ENCODE measurements at places on chromosomes 5 and 9.

- no peak for DNase-seq
Observed at GRCh38 chr5:93226202-93226735, 354.8 kb downstream of the NR2F1-AS1 start.

GRCh38 chr5:136529081-136529480 lies 163.7 kb upstream of the TRPC7 start:
- no peak for DNase-seq

DNA sequence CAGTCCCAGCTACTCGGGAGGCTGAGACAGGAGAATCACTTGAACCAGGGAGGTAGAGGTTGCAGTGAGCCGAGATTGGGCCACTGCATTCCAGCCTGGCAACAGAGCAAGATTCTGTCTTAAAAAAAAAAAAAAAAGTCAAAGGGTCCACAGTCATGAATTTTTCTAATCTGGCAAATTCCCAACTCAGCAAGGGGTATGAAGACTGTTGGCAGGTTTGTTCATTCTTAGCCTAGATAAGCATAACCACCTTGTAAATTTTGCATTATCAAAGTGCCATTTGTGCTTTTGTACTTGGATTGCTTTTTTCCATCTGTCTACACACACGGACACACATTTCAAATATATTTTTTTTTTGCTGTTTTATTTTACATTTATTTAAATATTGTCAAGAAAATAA lies 299.8 kb upstream of the NUDT12 start:
- no peak for DNase-seq

DNA sequence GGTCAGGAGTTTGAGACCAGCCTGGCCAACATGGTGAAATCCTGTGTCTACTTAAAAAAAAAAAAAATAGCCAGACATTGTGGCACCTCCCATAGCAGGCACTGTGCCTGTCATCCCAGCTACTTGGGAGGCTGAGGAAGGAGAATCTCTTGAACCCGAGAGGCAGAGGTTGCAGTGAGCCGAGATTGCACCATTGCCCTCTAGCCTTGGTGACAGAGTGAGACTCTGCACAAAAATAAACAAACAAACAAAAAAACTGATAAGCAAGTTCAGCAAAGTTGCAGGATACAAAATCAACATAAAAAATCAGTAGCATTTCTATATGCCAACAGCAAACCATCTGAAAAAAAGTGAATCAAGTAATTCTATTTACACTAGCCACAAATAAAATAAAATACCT lies 64.8 kb upstream of the TTC23L start:
- DNase-seq, result no peak

DNA sequence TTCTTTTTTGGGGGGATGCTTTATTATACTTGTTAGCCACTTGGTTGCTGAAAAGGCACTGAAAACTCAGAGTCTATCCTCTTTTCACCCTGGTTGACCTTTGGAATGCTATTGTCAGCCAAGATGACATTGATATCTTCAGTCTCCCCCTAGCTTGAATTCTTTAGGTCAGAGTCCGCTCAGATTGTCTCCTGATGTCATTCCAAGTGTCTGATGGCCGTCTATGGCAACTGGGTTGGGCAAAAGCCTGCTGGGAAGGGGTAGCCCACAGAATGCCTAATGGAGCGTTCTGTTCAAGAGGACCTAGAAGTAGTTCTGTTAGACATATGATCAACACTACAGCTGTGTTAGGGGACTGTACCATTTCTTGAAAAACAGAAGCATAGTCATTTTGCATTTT lies 9.7 kb upstream of the MEF2C start:
- DNase-seq, result no peak

DNA sequence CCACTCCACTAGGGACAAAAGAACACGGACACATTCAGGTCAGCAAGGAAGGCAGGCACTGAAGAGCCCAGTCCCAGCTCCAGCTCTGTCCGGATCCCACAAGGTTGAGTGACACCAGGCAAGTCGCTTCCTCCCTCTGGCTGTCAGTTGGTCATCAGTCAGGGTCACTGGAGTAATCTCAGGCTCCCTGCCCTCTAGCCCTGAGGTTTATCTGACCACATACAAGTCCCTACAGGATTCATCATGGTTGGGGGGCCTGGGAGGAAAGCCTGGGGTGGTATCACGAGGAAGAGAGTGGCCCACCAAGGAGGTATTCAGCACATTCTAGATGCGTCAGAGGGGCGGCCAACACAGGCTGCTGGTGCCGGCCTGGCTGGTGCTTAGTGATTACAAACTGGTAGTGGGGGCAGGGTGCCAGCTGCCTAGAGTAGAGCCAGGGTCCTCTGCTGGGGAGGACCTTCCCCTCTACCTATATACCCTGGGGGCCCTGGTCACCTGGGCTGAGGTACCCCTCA lies 81.5 kb downstream of the SHB start:
- DNase-seq, result no peak

- no peak for DNase-seq
Observed at GRCh38 chr5:33340195-33340594, 100.6 kb upstream of the TARS1 start.

GRCh38 chr9:6040077-6040476 lies 24.7 kb upstream of the RANBP6 start:
- no peak for DNase-seq

DNA sequence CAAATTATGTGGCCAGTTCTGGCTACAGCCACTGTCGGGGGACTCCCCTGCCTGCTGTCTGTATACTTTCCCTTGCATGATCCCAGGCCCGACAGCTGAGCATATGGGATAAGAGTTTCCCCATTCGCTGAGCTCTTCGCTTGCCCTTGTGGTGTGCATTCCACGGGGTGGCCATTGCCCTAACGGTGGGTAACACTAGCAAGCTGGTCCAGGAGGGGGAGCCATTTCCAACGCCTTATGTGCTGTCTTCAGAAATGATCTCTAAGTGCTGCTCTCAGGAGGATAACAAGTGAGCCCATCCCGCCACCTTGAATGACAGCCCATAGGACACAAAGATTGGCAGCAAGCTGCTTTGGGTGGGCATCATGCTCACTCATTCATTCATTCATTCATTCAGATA lies 190.9 kb downstream of the FSTL4 start:
- DNase-seq, result no peak

DNA sequence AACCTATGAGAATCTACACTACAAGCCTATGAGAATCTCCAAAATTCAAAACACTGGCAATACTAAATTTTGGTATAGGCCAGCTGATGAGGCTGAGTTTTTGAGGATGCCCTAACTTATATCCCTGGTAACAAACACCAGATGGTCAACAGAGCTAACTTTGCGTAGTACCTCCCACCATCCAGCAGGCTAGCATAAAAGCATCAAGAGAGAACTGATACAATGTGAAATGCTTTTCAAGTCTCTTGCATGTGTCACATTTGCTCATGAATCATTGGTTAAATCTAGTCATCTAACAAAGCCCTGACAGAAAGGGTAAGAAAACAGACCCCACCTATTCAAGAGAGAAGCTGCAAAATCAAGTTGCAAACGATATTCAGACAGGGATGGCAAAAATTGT lies 1609.7 kb upstream of the CDH9 start:
- DNase-seq, result no peak

GRCh38 chr9:25752398-25752797 lies 74.2 kb upstream of the TUSC1 start:
- DNase-seq, result no peak

DNA sequence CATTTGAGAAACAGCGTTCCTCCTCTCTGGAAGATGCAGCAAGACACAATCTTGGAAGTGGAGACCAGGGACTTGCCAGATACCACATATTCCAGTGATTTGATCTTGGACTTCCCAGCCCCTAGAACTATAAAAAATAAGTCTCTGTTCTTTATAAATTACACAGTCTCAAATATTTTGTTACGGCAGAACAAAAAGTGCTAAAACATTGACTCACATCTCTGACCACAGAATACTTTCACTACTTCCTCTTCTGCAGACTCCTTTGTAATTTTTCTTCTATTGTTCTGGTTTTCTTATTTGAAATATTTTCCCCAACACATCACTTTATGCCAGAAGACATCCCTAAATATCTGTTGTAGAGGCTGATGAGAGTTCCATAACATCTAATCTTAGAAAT lies 706.1 kb upstream of the CDH18 start:
- DNase-seq, result no peak

GRCh38 chr5:82314964-82315758 lies 37.0 kb upstream of the RPS23 start:
- DNase-seq, result no peak

- no peak for DNase-seq
Observed at GRCh38 chr5:173538018-173538417, 78.4 kb downstream of the BOD1 start.

- DNase-seq, result no peak
Observed at GRCh38 chr5:171429543-171429910, 10.1 kb downstream of the FGF18 start.

GRCh38 chr9:132046456-132046855 lies 33.2 kb downstream of the MED27 start:
- no peak for DNase-seq

- no peak for DNase-seq
Observed at GRCh38 chr5:165076686-165077085, 1571.3 kb downstream of the MAT2B start.

DNA sequence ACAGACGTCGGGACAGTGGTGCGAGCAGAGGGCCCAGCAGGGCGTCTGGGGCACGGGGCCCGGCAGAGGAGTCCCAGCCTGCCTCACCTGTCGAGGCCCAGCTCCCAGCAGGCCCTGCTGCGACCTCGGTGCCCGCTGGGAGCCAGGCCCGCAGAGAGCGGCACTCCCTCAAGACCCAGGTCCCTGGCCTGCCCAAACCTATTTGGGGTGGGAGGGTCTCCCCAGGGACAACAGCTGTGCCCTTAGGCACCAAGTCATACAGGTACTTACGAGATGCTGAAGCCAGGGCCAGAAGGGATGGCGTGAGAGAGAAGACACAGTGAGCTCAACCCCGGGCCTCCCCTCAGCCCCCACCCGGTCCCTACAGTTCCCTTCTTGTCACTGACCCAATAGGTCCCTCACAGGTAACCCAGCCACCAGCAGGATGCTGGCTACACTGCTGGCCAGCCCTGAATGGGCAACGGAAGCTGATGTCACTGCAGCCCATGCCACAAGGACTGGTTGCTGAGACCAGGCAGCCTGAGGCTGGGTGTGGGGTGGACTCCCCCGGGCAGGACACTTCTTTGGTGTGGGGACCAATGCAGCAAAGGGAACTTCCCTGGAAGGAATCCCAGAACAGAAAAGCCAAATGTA lies 3.7 kb downstream of the NSMF start:
- no peak for DNase-seq

DNA sequence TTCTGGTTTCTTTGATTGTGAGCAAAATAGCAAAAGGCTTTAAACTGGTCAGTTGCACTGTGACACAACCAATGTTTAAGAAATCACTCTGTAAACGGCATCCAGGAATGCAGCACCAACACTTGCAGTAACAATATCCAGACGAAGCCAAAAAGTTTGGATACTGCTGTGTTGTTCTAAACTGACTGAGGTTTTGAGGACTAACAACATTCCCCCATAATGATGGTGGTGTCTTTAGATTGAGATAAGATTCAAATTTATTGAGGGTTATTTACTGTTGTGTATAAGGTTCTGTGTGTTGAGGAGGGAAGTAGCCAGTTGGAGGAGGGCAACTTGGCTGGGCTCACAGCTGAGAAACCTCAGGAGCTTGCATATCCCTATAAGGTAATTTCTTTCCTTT lies 353.6 kb downstream of the BNC2 start:
- no peak for DNase-seq

DNA sequence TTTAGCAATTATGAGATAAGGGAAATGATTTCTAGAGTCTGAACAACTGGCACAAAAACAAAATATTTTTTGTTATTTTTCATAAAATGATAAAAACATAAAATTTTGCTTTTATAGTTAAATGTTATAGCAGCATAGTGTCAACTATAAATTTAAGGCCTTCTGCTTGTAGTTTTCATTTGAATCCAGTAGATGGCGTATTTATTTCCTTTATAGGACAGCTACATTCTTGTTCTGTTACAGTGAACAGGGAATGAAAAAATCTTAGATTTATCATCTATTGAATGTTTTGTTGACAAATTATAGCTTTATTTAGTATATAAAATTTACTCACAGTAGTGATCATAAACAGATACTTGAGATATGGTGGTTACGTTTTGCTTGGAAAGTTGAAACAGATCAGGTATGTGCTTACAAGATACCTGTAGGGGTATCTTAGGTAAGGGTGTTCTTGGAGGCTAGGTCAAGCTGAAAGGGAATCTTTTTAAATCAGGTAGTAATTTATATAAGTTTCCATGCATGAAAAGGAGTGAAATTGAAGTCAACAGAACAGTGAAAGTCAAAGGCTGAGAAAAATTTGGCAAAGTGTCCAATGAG lies 239.3 kb upstream of the GRIN3A start:
- no peak for DNase-seq

- DNase-seq, result no peak
Observed at GRCh38 chr5:163585206-163585605, 79.8 kb downstream of the MAT2B start.

DNA sequence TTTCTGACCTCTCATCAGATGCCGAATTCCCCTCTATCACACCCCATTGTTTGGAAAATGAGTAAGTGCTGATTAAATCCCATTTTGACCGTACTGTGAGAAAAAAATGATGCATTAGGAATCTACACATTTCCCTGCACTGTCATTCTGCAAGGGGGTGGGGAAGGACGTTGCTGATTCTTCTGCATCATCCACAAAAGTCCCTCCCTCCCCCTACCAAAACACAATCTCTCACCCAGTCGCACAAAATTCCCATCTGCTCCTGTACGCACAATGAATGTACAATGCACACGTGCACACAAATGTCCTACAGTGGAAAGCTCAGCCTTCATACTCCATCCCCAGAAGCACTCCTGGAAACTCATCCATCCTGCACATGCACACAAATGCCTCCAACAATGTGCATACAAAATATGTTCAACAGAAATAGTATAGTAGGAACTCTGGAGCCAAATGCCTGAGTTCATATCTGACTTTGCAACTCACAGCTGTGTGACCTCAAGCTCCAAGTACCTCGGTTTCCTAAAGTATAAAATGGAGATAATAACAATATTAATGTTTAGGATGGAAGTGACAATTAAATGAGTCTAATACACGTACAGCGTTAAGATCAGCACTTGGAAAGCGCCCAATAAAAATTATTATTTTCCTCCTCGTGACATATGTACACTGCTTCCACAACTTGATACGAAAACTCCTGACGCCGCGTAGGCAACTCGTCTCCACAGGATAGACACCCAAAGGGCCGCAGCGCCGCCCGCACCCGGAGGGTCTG lies 809 bp downstream of the TNIP1 start:
- no peak for DNase-seq

DNA sequence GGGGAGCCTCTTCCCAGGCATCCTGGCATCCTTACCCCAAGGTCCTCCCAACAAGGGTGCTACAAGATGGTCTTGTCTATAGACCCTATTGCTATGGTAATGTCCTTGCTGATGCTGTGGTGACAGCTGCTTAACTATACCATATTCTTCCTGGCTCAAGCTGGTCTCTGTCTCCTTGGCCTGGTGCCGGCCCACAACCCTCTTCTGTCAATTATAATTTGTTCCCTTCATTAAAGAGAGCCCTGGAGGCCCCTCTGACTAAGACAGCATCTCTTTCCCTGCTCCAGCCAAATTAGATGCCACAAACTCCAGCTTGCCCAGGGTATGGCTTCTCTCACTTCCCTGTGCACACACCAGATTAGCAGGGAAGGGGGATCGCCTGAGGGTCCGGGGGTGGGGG lies 86.7 kb downstream of the PSD2 start:
- DNase-seq, result no peak

- DNase-seq, result no peak
Observed at GRCh38 chr9:116985596-116985995, 298.5 kb downstream of the TRIM32 start.

GRCh38 chr9:16221822-16222547 lies 648.5 kb downstream of the BNC2 start:
- DNase-seq, result no peak

Data from activated T-helper 1 cell treated with Interleukin-2 at 50 U/mL for 16 hours (primary cell).